ENCODE measurements at places on chromosomes 4 and X.

- DNase-seq, result no peak
Observed at GRCh38 chr4:147839663-147840062, 107.8 kb downstream of the ARHGAP10 start.

DNA sequence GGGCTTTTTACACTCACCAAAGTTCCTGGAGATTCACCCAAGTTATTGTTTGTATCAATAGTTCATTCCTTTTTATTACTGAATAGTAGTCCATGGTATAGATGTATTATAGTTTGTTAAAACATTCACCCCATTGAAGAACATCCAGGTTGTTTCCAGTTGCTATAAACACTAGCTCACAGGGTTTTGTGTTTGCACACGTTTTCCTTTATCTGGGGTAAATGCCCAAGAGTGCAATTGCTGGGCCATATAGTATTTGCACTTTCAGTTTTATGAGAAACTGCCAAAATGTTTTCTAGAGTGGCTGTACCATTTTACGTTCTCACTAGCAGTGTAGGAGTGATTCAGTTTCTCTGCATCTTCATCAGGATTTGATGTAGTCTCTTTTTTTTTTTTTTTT, 57.1 kb downstream of the CBLL2 start:
- no peak for DNase-seq

DNA sequence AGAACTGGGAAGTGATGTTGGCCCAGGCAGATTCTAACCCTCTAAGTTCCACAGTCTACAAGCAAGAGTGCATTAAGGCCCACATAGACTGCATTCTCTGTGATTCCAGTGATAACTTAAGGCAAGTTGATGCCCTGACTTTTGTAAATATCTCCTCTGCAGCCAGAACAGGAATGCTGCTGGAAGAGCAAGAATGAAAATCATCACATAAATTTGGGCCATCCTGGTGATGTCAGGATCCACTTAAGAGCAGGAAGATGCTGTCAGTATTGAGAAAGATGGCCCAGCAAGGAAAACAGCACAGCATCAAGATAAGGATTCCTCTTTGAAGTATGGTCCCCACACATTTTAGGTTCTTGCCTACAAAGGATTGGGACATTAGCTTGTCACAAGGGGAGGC, 52.4 kb downstream of the TMPRSS11F start:
- DNase-seq, result no peak

DNA sequence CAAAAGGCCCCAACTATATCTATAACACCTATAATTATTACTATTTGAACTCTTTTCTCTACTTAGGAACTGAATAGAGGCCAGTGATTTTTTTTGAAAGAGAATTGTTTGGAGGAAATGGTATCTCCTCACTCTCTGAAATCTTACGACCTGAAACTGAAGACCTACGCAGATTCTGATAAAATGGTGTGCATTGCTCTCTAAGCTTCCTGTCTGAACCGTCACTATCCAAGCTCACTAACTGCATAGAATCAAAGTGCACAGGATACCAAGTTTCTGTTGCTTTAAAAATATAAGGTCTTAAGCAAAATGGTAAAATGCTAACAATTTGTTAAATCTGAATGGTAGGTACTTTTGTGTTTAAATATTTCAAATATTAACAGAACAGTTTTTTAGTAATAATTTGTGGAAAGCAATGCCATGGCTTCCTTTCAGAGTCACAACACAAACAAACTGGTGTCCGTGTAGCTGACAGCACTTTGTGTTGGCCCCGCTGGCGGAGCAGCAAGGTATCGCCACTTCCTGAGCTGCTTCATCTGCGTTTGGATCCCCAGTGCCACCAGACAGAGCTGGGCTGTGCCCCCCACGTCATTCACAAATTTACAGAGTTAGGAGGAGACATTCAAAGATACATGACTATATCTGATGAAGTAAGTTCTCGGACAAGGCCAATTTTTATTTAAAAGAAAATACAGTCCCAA, 313.9 kb downstream of the FBXW7 start:
- DNase-seq, result no peak

DNA sequence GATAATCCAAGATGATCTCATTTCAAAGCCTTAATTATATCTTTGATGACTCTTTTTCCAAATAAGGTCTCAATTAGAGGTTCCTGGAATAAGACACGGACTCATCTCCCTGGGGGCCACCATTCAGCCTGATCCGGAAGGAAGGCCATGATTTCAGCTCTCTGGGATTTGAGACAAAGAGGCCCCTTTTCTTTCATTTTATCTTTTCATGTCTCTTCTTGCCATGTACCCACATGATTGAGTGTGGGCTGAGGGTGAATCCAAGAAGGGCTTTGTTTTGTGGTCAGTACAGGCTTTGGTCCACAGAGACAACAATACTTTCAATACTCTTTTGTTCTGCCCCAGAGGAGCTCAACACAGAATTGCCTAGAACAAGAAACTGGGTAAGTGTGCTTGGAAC, 261.2 kb downstream of the TRIML1 start:
- DNase-seq, result no peak

- no peak for DNase-seq
Observed at GRCh38 chr4:141630854-141631253, 5.5 kb upstream of the IL15 start.

DNA sequence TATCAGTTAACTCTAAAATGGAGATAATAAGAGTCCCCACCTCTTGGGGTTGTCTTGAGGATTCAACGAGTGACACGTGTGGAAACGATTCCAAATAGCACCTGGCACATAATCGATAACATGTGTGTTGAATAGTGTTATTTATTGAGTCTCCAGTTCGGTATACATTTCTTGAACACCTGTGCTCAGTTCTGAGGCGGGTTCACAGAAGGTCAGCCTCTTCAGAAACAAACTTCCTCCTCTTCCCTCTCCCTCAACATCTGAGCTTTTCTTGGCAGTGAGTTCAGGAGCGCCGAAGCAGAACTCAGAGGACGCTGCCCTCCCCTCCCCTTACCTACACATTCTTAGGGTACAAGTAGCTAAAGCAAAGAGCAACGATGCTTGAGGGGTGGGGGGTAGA, 934 bp downstream of the PDHA1 start:
- DNase-seq, result no peak

GRCh38 chr4:75698162-75698962, 25.2 kb upstream of the G3BP2 start:
- no peak for DNase-seq

- no peak for DNase-seq
Observed at GRCh38 chr4:79598801-79599200, 190.8 kb upstream of the GK2 start.

Measured in effector memory CD4-positive, alpha-beta T cell (primary cell).